A673 (cell line): ENCODE measurements at places on chromosomes 16 and 17. TPM values are rescaled to one million over a fixed set of nuclear protein-coding genes. Genes with fewer than 3 reads are reported as not detected.

Gene SOX8
- 1.4 and 2.0 TPM in 2 replicates for total RNA-seq

Gene MPV17L
- 6.3 TPM in 2 replicates for total RNA-seq

Gene OR3A3
- total RNA-seq = not detected in 2 replicates

Gene LPO
- 0.34 TPM in 1 of 2 replicates, not detected in the other for total RNA-seq

- H3K4me3 ChIP-seq = no peak overlapping the region
- no peaks in the 10 kb centered on the region for H3K36me3 ChIP-seq
- H3K27me3 ChIP-seq = no peaks in the 10 kb centered on the region
- DNase-seq = no peak
- H3K4me1 ChIP-seq = no peaks in the 10 kb centered on the region
Measured at GRCh38 chr16:69793526-69793925, 31.4 kb downstream of the WWP2 start.

DNA sequence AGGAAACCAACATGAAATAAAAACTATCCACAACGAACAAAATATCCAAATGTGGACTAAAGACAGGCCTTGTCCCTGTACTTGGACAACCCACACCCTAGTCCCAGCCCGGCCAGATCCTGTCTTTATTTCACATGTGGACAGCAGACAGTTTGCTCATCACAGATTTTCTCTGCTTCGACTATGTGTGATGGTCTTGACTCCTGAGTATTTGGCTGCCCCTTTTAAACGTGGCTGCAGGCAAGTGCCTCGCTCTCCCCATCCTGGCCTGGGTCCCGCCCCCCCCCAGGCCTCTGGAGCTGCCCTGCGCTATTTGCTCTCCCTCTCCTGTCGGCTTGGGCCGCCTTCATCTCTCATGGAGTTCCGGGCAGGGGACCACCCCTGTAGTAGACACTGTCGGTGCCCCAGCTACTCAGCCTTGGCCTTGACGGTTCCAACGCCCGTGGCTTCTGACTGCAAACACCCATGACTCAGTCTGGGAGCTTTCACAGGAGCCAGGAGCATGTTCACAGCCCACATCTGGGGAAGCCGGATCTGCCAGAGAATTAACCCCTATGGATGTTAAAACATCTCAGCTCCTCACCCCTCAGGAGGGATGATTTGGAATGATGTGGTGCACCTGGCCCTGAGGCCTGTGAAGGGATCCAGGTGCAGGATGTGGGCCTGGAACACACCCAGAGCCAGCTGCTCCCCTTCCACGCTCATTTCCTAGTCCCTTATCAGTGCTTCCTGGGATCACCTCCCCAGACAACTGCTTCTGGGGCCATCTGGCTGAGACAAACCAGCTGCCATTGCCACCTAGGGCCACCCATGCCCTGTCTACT is 229.7 kb upstream of the RPL38 start:
- peaks cover 19% of the 10 kb centered on the region for H3K27me3 ChIP-seq
- H3K4me3 ChIP-seq = no peak overlapping the region
- DNase-seq = no peak
- no peaks in the 10 kb centered on the region for H3K4me1 ChIP-seq
- no peaks in the 10 kb centered on the region for H3K36me3 ChIP-seq
- no peak overlapping the region for H3K27ac ChIP-seq

DNA sequence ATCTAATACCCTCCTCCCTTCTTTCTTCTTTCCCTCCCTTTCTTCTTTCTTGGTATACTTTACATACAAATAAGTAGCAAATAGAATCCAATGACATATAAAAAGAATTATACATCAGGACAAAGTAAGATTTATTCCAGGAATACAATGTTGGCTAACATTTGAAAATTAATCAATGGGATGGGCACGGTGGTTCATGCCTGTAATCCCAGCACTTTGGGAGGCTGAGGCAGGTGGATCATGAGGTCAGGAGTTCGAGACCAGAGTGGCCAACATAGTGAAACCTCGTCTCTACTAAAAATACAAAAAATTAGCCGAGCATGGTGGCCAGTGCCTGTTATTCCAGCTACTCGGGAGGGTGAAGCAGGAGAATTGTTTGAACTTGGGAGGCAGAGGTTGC is 72.1 kb downstream of the BCAS3 start:
- peaks cover 3% of the 10 kb centered on the region for H3K4me1 ChIP-seq
- no peaks in the 10 kb centered on the region for H3K27me3 ChIP-seq
- H3K36me3 ChIP-seq = no peaks in the 10 kb centered on the region
- H3K27ac ChIP-seq = no peak overlapping the region
- H3K4me3 ChIP-seq = no peak overlapping the region

DNA sequence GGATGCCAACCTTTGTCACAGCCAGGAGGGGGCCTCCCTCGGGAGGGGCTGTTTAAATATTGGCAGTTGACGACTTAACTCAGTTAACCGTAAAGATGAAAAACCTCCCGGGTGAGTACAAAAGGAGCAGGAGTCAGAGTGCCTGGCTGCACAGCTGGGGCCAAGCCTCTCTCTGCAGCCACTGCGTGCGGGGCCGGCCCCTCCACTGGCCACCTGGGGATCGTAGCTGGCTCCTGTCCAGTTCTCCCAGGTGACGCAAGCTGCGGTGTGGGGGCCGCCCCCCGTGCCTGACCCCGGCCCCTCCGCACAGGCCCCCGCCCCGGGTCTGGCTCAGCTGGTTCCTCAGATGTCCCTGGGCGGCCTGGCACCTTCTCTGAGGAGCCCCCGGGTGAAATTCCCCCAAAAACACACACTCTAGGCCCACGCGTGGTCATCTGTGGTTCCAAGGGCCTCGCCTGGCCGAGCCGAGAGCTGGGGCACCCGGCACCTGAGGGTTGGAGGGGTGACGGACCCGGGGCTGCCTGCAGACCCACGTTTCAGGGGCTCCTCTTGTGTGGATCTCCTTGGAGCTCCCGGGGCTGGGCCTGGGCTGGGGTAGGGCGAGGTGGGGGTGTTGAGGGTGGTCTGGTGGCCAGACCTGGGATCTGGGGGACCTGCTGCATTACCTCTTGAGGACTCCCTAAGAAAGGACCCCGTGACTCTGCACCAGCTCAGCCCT is 7.4 kb upstream of the CACNA1H start:
- DNase-seq = no peak
- no peak overlapping the region for H3K27ac ChIP-seq
- H3K4me3 ChIP-seq = no peak overlapping the region
- H3K4me1 ChIP-seq = no peaks in the 10 kb centered on the region
- H3K27me3 ChIP-seq = no peaks in the 10 kb centered on the region

DNA sequence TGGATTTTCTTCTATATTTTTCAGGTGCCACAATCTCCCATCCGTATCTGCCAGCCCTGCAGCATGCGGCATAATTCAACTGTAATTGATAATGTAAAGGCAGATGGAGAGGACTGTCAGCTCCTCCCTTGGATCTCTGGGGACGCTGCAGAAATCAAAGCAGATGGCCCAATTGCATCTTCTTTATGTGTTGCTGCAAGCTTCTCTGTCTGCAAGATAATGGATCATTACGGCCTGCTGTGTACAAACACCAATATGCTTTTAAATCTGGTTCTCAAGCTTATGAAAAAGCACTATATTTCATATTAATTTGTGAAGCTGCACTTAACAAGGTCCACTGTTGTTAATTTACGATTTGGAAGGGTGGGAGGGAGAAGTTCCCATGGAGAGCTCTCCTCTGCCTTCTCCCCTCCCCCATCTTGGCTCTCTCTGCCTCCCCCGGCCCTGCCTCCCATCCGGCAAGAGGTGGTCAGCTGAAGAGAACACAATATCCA is 607.5 kb downstream of the TOX3 start:
- H3K27me3 ChIP-seq = no peaks in the 10 kb centered on the region
- no peak overlapping the region for H3K4me3 ChIP-seq
- H3K4me1 ChIP-seq = no peaks in the 10 kb centered on the region
- DNase-seq = no peak
- H3K27ac ChIP-seq = no peak overlapping the region

GRCh38 chr16:82118749-82119148 is 51.3 kb downstream of the MPHOSPH6 start:
- H3K27ac ChIP-seq = no peak overlapping the region
- no peaks in the 10 kb centered on the region for H3K36me3 ChIP-seq
- no peak for DNase-seq

- no peaks in the 10 kb centered on the region for H3K36me3 ChIP-seq
- peak; percentile 71 for DNase-seq
- H3K4me1 ChIP-seq = peaks cover 9% of the 10 kb centered on the region
- no peaks in the 10 kb centered on the region for H3K27me3 ChIP-seq
Measured at GRCh38 chr17:80219013-80219762, 945 bp downstream of the SGSH start.

- no peak overlapping the region for H3K27ac ChIP-seq
- DNase-seq = no peak
- no peaks in the 10 kb centered on the region for H3K36me3 ChIP-seq
Measured at GRCh38 chr17:41063449-41063848, 2.2 kb downstream of the KRTAP2-4 start.
